PC-3 (cell line): ENCODE measurements at places on chromosomes 12 and 14.

DNA sequence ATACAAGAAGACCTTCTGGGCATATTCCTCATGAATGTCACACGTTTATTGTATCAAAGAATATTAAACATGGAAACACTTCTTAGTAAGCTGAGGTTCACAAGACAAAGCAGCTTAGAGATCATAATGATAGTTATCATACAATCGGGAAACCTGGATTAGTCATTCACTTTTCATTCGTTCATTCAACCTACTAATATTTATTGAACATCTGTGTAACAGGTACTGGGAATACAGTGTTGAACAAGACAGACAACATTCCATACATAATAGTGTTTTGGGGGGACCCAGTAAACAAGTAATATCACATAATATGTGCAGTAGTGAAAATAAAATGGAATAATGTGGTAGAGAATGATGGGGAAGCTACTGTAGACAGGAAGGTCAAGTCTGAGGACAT is 100.6 kb upstream of the GRIP1 start:
- peak; percentile 59 for DNase-seq

DNA sequence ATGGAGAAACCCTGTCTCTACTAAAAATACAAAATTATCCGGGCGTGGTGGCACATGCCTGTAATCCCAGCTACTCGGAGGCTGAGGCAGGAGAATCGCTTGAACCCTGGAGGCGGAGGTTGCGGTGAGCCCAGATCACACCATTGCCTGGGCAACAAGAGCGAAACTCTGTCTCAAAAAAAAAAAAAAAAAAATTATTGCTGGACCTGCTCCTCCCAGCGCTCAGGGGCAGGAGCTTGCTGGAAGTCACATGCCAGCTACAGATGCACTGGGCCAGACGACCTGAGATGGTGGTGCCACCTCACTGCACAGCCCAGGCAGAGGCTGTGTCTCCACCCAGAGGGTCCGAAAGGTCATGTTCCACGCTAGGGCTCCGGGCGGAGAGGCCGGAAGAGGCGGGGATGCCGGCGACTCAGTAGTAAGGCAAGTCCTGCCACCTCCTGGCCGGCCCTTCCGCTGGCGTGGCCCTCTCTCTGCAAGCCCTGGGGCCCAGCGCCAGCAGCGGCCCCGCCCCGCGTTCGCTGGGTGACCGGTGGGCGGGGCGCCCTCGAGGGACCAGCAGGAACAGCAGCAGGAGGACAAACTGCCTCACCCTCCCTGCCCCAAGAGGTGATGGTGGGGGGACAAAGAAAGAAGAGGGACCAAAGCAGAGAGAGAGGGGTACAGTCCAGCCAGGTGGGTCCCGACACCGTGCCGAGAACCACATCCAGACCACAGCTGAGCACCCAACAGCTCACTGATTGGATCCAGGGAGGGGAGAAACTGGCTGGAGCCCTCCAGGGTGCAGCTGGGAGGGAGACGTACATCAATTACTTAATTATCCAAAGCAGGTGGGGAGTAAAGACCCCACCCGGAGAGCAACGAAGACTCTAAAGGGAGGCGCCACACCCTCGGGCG is 3.6 kb upstream of the RHOF start:
- DNase-seq, result peak; percentile 97

GRCh38 chr12:70045036-70045435 is 198.2 kb upstream of the CNOT2 start:
- DNase-seq, result no peak

- no peak for DNase-seq
These were observed 1.1 kb upstream of the SSH1 start for GRCh38 chr12:108858311-108859074.

DNA sequence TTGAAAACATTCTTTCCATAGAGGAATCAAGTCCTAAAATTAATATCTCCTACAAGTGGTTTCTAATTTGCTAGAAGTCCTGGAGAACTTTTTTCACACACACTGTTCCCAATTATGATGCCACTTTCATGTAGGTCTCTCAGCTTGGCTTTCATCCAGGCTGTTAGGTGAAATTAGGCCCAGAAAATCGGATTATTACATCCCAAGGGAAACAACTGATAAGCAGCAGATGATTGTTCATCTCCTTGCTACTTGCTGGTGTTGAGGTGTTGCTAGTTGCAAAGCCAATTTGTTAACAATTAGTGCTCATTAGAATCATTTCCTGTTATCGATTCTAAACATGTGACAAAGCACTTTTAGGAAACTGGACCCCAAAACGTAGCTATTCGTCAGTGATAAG is 248.0 kb downstream of the PDZRN4 start:
- no peak for DNase-seq

DNA sequence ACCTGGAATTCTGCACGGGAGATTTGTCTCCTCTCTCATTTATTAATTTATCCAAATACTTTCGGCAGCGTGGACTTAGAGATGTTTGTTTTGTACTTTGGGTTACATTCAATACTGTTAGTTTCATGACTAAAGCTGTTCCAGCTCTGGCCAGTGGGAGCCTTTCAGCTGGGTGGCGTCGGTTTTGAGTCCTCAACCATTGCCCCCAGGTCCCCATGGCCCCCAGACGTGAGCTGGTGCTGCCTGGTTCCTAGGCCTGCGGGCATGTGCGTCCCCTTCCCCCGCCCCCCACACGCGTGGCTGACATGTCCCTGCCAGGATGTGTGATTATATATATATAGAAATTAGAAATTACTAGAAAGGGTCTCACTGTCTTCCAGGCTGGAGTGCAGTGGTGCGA is 48.2 kb downstream of the KIF26A start:
- DNase-seq, result no peak

GRCh38 chr14:99966037-99966835 is 99.0 kb upstream of the EVL start:
- DNase-seq, result no peak

GRCh38 chr14:78566859-78567172 is 396.6 kb downstream of the NRXN3 start:
- DNase-seq, result no peak

DNA sequence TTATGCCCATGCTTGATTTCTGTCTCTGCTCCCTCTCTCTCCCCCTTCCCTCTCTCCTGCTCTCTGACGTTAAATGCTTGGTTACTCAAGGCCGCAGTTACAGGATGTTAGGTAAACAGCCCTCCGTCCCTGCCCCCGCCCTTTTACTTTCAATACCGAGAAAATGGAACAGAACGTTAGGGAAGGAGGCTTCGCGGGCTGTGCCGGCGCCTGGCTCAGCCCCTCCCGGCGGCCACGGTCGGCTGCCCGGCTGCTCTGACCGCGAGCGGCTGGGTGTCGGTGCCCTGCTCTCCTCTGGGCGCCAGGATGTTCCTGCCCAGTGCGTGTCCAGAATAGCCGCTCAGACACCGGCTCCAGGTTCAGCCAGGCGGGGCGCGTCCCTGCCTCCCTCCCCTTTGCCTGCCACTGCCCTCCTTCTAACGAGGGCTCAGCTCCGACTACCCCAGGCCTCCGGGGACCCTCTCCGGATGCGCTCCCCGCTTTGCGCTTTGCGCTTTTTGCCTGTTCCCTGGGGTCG is 166.1 kb downstream of the ADCK1 start:
- peak; percentile 16 for DNase-seq

DNA sequence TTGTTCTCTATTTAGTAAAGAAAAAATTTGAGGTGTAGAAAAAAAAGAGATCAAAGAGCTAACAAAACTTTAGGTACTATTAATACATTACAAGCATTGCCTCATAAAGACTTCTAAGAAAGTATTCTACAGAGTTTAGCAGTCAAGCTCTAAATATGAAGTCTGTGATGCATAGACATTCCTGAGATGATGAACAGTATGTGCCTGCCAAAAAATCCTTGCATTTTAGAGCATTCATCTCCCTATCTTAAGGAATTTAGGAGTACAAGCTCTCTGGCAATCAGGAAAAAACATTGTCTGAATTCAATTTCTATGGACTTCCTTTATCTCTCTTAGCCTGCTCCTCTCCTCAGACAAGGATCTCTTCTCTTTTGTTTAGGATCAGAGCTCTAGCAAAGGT is 202.6 kb upstream of the LRFN5 start:
- no peak for DNase-seq

DNA sequence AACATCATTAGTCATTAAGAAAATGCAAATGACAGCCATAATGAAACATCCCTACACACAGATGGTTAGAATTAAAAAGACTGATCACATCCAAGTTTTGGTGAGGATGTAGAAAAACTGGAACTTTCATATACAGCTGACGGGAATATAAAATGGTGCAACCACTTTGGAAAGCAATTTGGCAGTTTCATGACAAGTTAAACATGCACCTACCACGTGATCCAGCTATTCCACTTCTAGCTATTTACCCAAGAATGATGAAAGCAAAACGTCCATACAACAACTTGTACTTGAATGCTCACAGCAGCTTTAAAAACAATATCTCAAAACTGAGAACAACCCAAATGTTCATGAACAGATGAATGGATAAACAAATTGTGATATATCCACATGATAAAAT is 77.9 kb upstream of the AVPR1A start:
- DNase-seq, result no peak

DNA sequence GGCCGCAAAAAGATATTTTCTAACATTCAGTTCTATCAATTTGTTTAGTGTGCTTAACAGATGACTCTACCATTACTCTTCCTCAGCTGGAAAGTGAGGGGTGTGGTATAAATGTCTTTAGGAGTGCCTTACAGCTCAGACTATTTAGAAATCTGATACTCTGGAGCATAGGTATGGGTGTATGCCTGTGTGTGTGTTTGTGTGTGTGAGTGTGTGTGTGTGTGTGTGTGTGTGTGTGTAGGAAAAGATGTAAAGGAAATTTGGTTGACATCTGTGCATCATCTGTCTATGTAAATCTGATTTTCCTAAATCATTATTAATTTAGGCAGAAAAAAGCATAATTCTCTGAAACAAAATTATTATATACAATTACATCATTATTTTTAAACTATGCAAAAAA is 16.0 kb downstream of the RNASE3 start:
- DNase-seq, result peak; percentile 55

GRCh38 chr12:78746001-78746400 is 118.6 kb upstream of the SYT1 start:
- DNase-seq, result no peak

DNA sequence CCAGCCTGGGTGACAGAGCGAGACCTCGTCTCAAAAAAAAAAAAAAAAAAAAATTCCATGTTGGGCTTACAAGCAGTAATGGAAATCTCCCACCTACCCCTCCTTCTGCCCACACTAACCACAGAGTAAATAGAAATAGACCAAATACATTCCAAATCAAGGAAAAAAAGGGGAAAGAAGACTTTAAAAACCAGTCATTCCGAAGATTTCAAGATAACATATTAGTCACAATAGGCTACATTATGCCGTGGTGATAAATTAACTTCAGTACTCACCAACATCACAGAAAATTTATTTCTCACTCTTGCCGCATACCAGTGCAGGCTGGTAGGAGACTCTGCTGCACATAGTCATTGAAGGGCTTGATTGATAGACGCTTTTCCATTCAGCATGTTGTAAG is 15.5 kb upstream of the ETV6 start:
- peak; percentile 76 for DNase-seq

- DNase-seq, result no peak
These were observed 1185.5 kb downstream of the LRFN5 start for GRCh38 chr14:42792166-42792565.

GRCh38 chr14:74019408-74020137 is 424 bp downstream of the BBOF1 start:
- DNase-seq, result no peak

GRCh38 chr14:81743605-81744004 is 210.0 kb upstream of the SEL1L start:
- DNase-seq, result no peak

GRCh38 chr14:91310606-91311283 is 66.2 kb upstream of the GPR68 start:
- DNase-seq, result no peak

DNA sequence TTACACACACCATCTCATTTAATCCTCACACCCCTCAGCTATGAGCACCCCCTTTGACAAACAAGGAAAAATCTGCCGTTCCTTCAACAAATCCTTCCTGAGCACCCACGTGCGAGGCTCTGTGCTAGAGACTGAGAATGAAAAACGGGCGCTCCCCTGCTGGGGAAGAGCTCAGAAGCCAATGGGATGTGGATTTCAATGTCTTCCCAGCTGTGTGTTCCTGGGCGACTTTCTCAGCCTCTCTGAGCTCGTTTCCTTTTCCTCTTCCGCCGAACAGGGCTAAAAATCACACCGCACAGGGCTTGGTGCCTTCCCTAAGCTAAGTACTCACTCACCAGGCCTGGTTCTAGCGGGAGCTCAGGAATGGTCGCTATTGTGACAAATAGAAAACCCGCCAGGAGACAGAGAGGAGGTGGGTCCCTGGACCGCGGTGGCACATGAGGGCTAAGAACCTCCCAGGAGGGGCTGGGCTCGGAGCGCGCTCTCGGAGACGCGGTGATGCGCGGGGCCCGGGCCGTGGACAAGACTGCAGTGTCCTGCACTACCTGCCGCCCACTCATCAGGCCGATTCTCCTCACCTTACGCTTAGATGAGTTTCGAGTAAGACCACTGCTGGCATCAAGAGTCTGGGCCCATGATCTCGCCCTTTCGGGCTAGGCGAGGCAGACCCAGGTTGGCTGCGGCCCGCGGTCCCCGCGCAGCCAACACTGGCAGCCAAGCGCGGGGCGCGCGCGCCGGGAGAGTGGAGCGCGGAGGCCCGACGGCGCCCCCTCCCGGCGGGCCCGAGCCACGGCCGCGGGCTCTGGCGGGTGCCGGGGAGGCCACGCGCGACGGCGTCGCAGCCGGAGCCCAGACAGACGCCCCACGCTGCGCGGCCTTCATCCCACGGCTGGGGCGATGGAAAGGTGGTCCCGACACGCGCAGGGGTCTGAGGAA is 17.0 kb downstream of the ZDHHC22 start:
- DNase-seq, result peak; percentile 38

- no peak for DNase-seq
These were observed 36.6 kb downstream of the RCOR1 start for GRCh38 chr14:102629011-102629444.

DNA sequence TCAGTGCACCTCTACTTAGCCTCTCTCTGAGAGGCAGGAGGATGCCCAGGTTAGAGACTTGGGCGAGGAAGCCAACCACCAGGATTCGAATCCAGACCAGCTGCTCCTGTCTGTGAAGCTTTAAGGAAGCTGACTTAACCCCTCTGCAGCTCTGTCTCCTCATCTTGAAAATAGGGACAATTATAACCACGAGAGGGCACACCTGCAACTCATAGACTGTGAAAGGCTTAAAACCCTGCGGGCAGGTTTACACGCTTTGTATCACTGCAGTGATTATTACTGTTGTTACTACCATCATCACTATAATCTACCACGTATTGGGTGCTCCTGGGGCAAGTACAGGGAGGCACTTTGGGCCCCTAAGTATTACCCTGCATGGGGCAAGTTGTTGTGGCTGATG is 379.8 kb downstream of the VRK1 start:
- DNase-seq, result peak; percentile 81
